Activated CD8-positive, alpha-beta T cell treated with anti-CD3 and anti-CD28 coated beads, Interleukin-2, amount 10 ng/mL, durations not matched to agents 7 days and 5 days (primary cell): ENCODE measurements at places on chromosomes 7 and 10. TPM values are rescaled to one million over a fixed set of nuclear protein-coding genes. Genes with fewer than 3 reads are reported as not detected.

The TMEM229A gene
- not detected for total RNA-seq

The SNCG gene
- total RNA-seq: not detected

GRCh38 chr10:78706256-78706655 is 362.5 kb upstream of the ZMIZ1 start:
- no peak for DNase-seq

DNA sequence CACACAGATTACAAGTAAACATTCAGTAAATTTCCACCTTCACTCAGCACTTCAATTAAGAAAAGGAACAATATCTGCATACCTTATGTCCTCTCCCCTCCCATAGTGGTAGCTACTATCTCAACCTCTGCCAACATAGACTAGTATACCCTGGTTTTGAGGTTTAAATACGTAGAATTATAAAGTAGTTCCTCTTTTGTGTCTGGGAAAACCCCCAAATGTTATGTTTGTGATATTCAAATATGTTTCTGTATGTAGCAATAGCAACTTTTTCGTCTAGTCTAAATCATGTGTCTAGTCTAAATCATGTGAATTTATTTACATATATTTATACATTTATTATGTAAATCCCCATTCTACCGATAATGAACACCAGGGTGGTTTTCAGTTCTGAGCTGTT is 13.2 kb upstream of the CAMK2B start:
- no peak for DNase-seq

DNA sequence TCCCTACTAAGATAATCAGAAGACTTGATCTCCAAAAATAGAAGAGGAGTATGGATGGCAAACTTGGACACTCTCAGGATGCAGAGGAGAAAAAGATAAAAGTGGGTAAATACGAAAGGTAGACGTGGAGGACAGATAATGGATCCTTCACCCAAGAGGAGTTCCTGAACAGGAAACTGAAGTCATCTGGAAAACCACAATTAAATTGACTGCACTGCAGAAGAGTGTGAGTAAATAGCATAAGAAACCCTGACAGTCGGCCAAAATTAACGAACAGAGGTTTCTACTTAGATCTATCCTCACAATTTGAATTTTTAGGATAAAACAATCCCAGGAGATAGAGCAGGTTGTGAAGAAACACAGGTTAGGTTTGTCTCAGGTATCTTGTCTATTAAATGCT is 70.5 kb downstream of the SDK1 start:
- DNase-seq: no peak
